ENCODE measurements at places on chromosomes 12 and 14. TPM values are rescaled to one million over a fixed set of nuclear protein-coding genes. Genes with fewer than 3 reads are reported as not detected.

GRCh38 chr12:6563448-6564050, 4.5 kb downstream of the NOP2 start:
- DNase-seq: no peak

GRCh38 chr14:59565087-59565486, 11.5 kb downstream of the CCDC175 start:
- DNase-seq: no peak

DNA sequence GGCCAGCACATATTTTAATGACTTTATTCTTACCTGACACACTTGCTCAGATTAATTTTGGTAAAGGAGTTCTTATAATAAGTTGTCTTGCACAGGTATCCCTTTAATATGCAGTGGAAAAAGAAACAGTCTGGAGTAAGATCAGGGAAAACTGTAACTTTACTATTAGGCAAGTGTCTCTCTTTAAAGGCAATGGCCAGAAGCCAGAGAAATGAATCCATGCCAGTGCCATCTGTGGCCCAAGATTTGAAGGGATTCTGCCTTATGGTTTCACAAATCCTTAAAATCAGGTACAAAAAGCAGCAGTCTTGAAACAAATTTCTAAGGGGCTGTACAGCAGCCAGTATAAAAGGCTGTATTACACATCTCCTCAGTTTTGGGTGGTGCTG, 22.4 kb downstream of the NFYB start:
- no peak for DNase-seq

GRCh38 chr12:106840243-106840642, 65.8 kb downstream of the RIC8B start:
- DNase-seq: no peak

DNA sequence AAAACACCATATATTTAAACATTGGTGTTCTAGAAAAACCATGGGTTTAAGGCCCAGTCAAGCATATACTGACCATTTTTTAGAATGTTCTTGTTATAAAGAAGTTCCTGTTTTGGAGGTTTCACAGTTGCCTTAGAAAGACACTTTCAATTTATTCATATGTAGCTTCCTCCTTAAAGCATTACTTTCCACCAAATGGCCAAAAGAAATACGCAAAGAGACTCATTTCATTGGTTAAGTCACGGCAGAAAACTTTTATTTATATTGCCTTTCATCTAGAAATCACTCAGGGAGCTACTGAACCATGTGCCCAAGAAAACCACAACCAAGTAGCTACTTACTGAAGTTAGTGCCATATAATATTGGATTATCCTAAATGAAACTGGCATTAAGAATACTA, 40.0 kb downstream of the MYBPC1 start:
- no peak for DNase-seq

- no peak for DNase-seq
Measured at GRCh38 chr14:68089146-68089731, 269.7 kb downstream of the RAD51B start.

GRCh38 chr12:3882406-3882805, 9.2 kb upstream of the PARP11 start:
- DNase-seq: no peak

KLRG1 gene
- total RNA-seq: 1.7 TPM

IL22 gene
- not detected for total RNA-seq
